Fibroblast of lung (primary cell): ENCODE measurements at places on chromosomes 3 and 15. TPM values are rescaled to one million over a fixed set of nuclear protein-coding genes. Genes with fewer than 3 reads are reported as not detected.

DNA sequence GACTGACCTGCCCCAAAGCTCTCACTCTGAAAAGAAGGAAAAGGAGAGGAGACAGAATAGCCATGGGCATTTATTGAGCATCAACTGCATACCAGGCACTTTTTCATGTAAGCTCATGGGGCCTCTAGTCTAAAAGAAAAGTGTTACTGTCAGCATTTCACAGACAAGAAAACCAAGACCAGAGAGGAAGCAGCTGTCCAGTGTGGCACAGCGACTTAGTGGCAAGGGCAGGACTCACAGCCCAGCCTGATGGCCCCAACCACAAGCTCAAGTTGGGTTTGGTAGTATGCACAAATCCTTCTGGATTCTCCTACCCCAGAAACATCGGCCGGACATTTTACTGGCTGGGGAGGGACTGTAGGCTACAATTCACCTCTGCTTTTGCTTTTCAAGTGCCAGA is 5.8 kb downstream of the EFCC1 start:
- no peak for DNase-seq
- H3K27ac ChIP-seq, result no peak overlapping the region
- peaks cover 5% of the 10 kb centered on the region for H3K4me1 ChIP-seq
- no peak overlapping the region for H3K4me3 ChIP-seq
- H3K27me3 ChIP-seq, result peaks cover 28% of the 10 kb centered on the region

The EOMES gene
- total RNA-seq, result under 0.01 TPM in 1 of 2 replicates, not detected in the other

DNA sequence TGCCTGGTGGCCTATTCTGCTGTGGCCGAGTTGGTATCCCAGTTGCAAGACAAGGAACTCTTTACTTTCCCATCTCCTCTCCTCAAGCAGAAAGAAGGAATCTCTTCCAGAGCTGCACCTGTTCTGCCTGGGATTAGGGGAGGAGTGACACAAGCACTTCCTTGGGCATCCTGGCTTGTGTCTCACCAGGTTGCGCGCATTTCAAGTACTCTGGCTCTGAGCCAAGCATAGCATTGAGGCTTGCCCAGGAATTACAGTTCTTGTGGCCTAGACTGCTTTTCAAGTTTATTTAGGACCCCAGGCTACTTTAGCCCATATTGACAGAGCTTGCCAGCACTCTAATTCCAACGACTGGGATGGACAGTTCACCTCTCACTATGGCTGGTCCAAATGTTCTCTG is 150.5 kb downstream of the RSRC1 start:
- H3K27me3 ChIP-seq, result no peaks in the 10 kb centered on the region
- no peaks in the 10 kb centered on the region for H3K36me3 ChIP-seq
- H3K4me1 ChIP-seq, result no peaks in the 10 kb centered on the region
- no peak overlapping the region for H3K27ac ChIP-seq
- peak; percentile 6 for DNase-seq

- no peak overlapping the region for H3K4me3 ChIP-seq
- no peak for DNase-seq
- H3K4me1 ChIP-seq, result no peaks in the 10 kb centered on the region
- H3K27ac ChIP-seq, result no peak overlapping the region
- H3K27me3 ChIP-seq, result no peaks in the 10 kb centered on the region
Measured at GRCh38 chr3:45739991-45740390, 50.8 kb downstream of the SACM1L start.

DNA sequence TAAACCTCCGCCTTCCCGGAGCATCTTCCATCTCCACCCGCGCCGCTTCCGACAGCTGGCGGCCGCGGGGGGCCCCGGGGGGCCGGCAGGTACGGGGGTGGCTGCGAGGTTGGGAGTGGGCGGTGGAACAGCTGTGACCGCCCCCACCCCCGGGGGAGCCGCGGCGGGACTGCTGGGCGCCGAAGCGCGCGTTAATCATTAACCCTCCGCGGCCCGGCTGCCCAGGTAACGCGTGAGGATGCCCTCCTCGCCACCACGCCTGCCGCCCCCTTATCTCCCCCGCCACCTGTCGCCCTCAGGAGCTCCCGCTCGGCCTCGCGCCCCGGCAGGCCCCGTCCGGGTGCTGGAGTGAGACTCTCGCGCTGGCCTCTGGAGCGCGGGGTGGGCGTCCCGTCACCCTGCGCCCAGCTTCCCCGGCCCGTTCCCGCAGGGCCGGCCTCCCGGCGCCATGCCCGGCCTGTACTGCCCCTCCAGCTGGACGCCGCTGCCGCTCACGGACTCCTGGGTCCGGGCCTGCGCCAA is 757 bp downstream of the VWA5B2 start:
- H3K27me3 ChIP-seq, result peaks cover 49% of the 10 kb centered on the region
- peaks cover 4% of the 10 kb centered on the region for H3K4me1 ChIP-seq
- no peak for DNase-seq
- H3K27ac ChIP-seq, result no peak overlapping the region

DNA sequence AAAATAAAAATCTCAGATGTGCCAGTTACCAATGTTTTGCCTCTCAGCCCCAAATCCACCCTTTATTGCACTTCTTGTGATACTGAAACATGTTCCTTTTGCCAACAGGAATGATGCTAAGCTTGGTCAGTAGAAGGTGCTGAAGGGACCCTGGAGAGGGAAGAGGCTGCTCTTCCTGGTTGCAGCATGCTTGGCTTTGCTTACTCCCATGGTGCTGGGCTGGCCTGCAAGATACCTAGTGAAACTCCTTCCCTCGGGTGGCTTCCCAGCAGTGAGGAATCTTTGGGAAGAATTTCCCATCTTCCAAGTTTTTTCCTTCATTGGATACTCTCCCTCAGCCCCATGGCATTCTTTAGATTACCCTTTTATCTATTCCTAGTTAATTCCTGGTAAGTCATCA is 151.8 kb upstream of the TGFBR2 start:
- DNase-seq, result no peak
- H3K4me1 ChIP-seq, result no peaks in the 10 kb centered on the region
- no peaks in the 10 kb centered on the region for H3K36me3 ChIP-seq
- H3K27me3 ChIP-seq, result no peaks in the 10 kb centered on the region

DNA sequence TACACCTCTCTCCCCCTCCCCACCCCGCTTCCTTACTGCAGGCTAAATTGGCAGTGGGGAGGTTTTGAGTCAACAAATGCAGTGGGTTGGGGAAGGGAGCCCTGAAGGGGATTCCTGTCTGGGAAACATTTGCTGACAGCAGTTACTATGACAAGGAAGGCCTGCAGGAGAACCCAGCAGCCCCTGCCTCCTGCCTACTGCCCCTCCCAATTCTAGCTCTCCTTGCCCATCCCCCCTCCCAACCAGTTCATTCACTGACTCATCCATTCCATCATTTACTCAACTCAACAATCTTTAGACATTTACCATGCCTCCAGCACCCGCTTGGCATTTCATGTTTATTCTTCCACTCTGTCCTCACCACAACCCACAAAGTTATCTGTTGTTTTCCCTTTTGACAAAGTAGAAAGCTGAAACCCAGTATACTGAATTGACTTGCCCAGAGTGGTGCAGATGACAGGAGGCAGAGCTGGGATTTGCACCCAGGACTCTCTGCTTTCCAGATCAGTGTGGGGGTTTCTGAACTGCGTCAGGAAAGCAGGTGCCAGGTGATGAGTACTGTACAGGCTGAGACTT is 75.0 kb downstream of the MAGEF1 start:
- peak; percentile 58 for DNase-seq
- H3K36me3 ChIP-seq, result no peaks in the 10 kb centered on the region
- no peak overlapping the region for H3K27ac ChIP-seq
- H3K4me3 ChIP-seq, result no peak overlapping the region
- no peaks in the 10 kb centered on the region for H3K4me1 ChIP-seq

GRCh38 chr15:61184431-61184830 is 44.7 kb downstream of the RORA start:
- H3K36me3 ChIP-seq, result no peaks in the 10 kb centered on the region
- H3K4me3 ChIP-seq, result no peak overlapping the region
- no peaks in the 10 kb centered on the region for H3K27me3 ChIP-seq

The ZPLD1 gene
- total RNA-seq, result 0.17 TPM in 1 of 2 replicates, not detected in the other

The MESP2 gene
- 0.77 and 0.99 TPM in 2 replicates for total RNA-seq

GRCh38 chr3:148601766-148602685 is 95.7 kb upstream of the AGTR1 start:
- peak; percentile 45 for DNase-seq
- peaks cover 4% of the 10 kb centered on the region for H3K4me1 ChIP-seq
- H3K27ac ChIP-seq, result no peak overlapping the region
- H3K27me3 ChIP-seq, result no peaks in the 10 kb centered on the region
- no peaks in the 10 kb centered on the region for H3K36me3 ChIP-seq

DNA sequence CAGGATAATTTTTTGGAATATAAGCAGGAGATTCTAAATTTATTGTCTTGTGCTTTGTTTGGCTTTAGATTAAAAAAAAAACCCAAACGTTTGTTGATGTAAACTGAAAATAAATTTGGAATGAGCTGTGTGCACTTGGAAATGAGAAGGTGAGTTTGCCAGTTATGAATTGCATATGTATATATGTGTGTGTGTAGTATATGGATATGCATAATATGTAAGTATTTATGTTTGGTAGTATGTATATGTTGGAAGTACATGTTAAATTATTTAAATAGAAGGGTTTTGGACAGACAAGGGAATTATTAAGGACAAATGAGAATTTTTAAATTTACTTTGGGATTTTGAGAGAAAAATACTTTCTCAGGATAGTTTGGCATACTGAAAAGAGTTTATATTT is 265.8 kb upstream of the CNTN3 start:
- H3K4me3 ChIP-seq, result no peak overlapping the region
- no peaks in the 10 kb centered on the region for H3K27me3 ChIP-seq
- no peak for DNase-seq

The HRH1 gene
- total RNA-seq, result 30.6 and 32.6 TPM in 2 replicates

DNA sequence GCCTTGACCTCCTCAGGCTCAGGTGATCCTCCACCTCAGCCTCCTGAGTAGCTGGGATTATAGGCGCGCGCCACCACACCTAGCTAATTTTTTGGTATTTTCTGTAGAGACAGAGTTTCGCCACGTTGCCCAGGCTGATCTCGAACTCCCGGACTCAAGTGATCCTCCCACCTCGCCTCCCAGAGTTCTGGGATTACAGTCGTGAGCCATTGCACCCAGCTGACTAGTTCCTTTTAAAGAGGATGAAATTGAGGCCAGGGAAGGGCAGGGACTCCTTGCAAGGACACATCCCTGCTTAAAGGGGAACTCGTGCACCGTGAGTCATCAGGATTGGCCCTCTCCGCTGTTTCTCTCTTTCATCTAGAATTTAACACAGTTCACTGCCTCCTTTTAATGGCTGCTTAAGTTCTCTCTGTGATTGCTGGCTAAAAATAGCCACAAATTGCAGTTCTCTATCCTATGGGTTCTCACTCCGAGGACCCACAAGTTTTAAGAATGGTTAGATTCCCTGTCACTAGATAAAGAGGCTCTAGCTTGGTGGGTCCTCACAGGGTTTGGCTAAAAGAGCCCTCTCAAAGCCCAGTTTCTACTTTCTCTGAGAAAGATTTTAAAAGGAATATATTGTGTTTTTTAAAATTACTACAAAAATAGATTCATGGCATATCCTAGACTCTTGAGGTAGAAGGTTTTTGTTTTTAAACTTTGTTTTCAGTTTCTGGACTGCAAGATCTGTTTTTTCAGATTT is 1.4 kb downstream of the CRTAP start:
- no peaks in the 10 kb centered on the region for H3K27me3 ChIP-seq
- peak; percentile 93 for DNase-seq
- no peaks in the 10 kb centered on the region for H3K36me3 ChIP-seq
- H3K27ac ChIP-seq, result peak overlapping the region; percentile 62
- no peaks in the 10 kb centered on the region for H3K4me1 ChIP-seq

- no peaks in the 10 kb centered on the region for H3K27me3 ChIP-seq
- no peaks in the 10 kb centered on the region for H3K4me1 ChIP-seq
- no peak overlapping the region for H3K4me3 ChIP-seq
- DNase-seq, result no peak
- no peaks in the 10 kb centered on the region for H3K36me3 ChIP-seq
- H3K27ac ChIP-seq, result no peak overlapping the region
Measured at GRCh38 chr3:97815149-97815917, 6.5 kb upstream of the CRYBG3 start.

The CSPG5 gene
- under 0.01 and 0.17 TPM in 2 replicates for total RNA-seq

The FAM43A gene
- total RNA-seq, result 7.2 and 8.8 TPM in 2 replicates

- no peak for DNase-seq
- H3K36me3 ChIP-seq, result no peaks in the 10 kb centered on the region
- no peak overlapping the region for H3K4me3 ChIP-seq
- H3K27ac ChIP-seq, result no peak overlapping the region
- no peaks in the 10 kb centered on the region for H3K27me3 ChIP-seq
Measured at GRCh38 chr3:170985304-170985703, 41.2 kb downstream of the SLC2A2 start.

DNA sequence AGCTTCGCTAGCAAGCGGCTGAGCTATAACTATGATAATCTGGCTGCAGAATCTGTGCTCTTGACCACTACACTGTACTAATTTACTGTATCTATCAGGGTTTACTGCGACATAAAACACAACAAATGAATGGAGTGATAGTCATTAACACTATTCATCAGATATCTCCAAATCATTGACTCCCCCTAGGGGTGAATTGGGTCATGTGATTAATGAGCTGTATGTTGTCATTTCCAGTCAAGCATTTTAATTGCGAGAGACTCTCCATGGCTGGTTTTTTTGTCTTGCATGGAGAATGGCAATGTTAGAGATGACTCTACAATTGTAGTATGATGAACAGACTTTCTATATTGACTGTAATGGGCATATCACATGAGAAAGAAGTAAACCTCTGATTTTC is 10.5 kb upstream of the TM4SF18 start:
- H3K4me1 ChIP-seq, result peaks cover 11% of the 10 kb centered on the region
- H3K27ac ChIP-seq, result no peak overlapping the region
- no peak overlapping the region for H3K4me3 ChIP-seq
- no peaks in the 10 kb centered on the region for H3K27me3 ChIP-seq
- no peak for DNase-seq
- no peaks in the 10 kb centered on the region for H3K36me3 ChIP-seq

The B3GNT5 gene
- total RNA-seq, result 1.3 and 2.8 TPM in 2 replicates

DNA sequence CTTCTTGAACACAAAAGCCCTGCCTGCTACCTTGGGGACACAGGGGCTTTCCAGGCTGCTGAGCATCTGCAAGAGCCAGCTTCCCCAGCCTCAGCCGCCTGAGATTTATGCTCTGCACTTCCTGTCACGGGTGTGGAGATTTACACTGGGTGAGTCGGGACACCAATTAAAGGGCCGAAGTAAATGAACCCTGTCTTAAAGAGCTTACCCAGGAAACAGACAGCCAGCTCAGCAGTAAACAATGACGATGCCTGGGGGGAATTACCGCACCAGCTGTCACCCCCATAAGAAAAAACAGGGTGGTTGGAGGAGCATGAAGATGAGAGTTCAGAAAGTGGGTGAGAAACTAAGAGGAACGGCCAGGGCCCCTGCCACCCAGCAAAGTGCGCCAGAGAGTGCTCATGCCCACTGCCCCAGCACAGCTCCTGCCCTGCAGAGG is 37.5 kb upstream of the IQSEC1 start:
- H3K27me3 ChIP-seq, result no peaks in the 10 kb centered on the region
- H3K4me1 ChIP-seq, result no peaks in the 10 kb centered on the region
- no peak overlapping the region for H3K4me3 ChIP-seq
- no peak overlapping the region for H3K27ac ChIP-seq
- no peaks in the 10 kb centered on the region for H3K36me3 ChIP-seq

The SNX22 gene
- 0.17 and 0.26 TPM in 2 replicates for total RNA-seq

GRCh38 chr3:111738238-111738637 is 120.8 kb upstream of the PHLDB2 start:
- H3K4me1 ChIP-seq, result peaks cover 11% of the 10 kb centered on the region
- H3K27me3 ChIP-seq, result no peaks in the 10 kb centered on the region
- no peaks in the 10 kb centered on the region for H3K36me3 ChIP-seq
- DNase-seq, result peak; percentile 57
- no peak overlapping the region for H3K27ac ChIP-seq
